Cardiac muscle cell (in vitro differentiated cells and primary cell): ENCODE measurements at places on chromosomes 1 and 21. TPM values are rescaled to one million over a fixed set of nuclear protein-coding genes. Genes with fewer than 3 reads are reported as not detected.

The FMO2 gene
- not detected in 2 replicates for total RNA-seq

The CFAP141 gene
- not detected in 2 replicates for total RNA-seq

The GJB4 gene
- not detected in 2 replicates for total RNA-seq

The CAMK1G gene
- 5.4 and 8.5 TPM in 2 replicates for total RNA-seq

DNA sequence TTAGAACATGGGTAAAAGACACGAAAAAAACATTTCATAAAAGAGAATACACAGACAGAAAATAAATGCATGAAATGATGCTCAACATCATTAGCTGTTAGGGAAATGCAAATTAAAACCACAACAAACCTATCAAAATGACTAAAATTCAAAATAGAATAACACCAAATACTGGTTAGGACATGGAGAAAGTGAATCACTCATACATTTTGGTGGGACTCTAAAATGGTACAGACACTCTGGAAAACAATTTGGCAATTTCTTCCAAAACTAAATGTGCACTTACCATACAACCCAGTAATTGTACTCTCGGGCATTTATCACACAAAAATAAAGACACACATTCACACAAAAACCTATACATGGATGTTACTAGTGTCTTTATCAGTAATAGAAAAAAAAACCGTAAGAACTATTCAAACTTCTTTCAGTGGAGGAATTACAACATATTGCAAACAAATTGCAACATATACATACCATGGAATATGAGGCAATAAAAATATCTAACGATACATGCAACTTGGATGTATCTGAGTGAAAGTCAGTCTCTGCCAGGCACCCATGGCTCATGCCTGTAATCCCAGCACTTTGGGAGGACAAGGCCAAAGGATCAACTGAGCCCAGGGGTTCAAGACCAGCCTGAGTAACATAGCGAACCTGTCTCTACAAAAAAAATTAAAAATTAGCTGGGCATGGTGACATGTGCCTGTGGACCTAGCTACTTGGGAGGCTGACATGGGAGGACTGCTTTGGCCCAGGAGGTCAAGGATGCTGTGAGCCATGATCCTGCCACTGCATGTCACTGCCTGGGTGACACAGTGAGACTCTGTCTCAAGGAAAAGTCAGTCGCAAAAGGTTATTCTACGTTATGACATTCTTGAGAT, 19.6 kb downstream of the HSF2BP start:
- H3K27ac ChIP-seq: no peak overlapping the region
- no peak overlapping the region for H3K4me3 ChIP-seq
